ENCODE measurements at places on chromosomes 7 and 10.

DNA sequence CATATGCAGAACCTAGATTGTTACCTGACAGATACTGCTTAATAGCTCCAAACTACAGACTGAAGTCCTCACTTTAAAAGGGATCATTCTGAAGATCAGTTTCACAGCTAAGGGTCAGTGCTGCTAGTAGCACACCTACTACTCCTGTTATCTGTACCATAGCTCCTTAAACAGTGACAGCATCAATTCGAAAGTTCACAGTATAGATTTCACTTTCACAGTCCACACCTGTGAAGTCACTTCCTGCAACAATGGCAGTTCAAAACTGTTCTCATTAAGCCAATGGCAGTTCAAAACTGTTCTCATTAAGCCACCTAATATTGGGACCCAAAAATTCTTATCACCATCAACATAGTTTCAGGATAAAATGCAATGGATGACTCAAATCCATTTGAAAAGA lies 10.7 kb upstream of the FHIP2A start:
- no peak for ATAC-seq

DNA sequence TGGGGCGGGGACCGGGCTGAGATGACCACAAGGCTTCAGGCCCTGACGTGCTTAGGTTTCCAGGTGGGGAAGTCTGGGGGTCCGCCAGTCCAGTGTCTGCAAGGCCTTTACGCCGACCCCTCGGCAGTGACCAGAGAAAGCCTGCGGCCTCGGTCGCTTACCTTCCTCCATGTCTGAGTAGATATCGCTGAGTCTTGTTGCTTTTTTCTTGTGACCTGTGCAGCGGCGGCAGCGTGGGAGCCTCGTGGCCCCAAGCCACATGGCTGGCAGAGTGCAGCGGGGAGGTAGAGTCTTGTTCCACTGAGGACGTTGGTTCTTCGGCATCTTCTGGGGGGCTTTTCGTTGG lies 329 bp downstream of the NOLC1 start:
- ATAC-seq = peak; percentile 17

GRCh38 chr10:72260239-72260975 lies 13.3 kb upstream of the DDIT4 start:
- peak; percentile 82 for ATAC-seq

- no peak for ATAC-seq
These were observed 11.9 kb upstream of the SLC12A9 start for GRCh38 chr7:100840470-100841100.

GRCh38 chr7:16918288-16918895 lies 36.6 kb upstream of the AGR3 start:
- no peak for ATAC-seq

- no peak for ATAC-seq
These were observed 263.1 kb downstream of the RPS24 start for GRCh38 chr10:78296785-78297184.

GRCh38 chr7:34036051-34036920 lies 130.9 kb downstream of the BMPER start:
- ATAC-seq = no peak

- ATAC-seq = no peak
These were observed 232.0 kb downstream of the STK31 start for GRCh38 chr7:23942032-23942431.

GRCh38 chr10:46328853-46329689 lies 42.3 kb downstream of the ANTXRL start:
- no peak for ATAC-seq

DNA sequence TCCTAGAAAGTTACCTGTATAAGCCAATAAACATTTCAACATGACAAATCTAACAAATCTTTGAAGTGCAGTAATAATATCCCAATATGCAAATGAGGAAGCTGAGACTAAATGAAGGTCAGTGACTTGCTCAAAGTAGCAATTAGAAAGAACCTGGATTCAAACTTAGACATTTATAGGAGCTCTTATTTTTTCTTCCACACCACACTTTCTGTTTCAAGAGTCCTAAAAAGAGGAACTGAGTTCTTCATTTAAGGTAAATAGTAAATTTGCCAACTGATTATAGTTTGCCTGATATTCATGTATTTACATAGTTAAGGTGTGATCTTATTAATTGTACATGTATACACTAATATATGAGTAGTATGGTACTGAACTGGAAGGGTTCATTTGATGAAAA lies 44.0 kb downstream of the KLHDC10 start:
- ATAC-seq = no peak

DNA sequence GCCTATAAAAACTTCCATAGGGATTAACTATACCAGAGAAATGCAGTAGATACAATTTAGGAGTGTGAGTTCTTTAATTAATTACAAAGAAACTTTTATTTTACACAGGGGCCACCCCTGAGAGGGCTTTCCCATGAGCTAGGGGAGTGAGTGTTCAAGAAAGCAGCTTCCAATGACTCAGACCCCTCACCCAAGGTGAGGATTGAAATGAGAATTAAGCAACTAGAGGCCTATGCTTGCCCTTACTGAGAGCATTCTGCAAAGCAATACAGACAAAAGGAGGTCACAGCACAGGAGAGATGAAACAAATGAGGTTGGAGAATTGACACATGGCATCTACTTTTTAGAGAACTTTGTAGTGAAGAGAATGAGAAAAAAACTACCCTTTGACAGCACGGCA lies 301.8 kb downstream of the WDR11 start:
- ATAC-seq = no peak

- ATAC-seq = no peak
These were observed 88.4 kb upstream of the SAMD8 start for GRCh38 chr10:75023074-75023473.

DNA sequence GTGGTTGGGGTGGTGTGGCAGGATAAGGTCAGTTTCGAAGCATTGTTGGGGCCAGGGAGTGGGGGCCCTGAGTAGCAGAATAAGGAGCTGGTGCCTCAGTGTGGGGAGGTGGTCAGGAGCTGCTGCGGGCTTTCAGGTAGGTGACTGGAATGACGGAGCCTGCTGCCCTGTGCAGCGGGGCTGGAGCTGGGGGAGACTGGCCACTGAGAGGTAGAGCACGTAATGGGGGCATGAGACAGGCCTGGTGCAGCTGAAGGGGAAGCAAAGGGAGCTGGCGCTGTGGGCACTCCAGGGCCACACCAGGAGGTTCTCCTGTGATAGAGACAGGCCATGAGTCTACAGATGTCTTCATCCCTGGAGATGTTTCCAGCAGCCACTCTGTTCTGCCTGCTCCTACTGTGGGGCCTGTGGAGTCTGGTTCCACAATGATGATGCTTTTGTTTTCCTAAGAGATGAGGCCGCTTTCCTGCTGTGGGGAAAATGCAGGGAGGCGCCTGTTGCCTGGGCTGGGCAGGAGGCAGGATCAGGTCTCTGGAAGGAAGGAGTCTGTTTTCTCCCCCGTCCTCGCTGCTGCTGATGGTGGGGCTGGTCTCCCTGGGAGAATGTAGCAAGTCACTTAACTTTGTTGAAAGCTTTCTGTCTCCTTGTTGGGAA lies 31.1 kb downstream of the NUB1 start:
- no peak for ATAC-seq

- ATAC-seq = no peak
These were observed 19.6 kb upstream of the SUV39H2 start for GRCh38 chr10:14859043-14859442.

DNA sequence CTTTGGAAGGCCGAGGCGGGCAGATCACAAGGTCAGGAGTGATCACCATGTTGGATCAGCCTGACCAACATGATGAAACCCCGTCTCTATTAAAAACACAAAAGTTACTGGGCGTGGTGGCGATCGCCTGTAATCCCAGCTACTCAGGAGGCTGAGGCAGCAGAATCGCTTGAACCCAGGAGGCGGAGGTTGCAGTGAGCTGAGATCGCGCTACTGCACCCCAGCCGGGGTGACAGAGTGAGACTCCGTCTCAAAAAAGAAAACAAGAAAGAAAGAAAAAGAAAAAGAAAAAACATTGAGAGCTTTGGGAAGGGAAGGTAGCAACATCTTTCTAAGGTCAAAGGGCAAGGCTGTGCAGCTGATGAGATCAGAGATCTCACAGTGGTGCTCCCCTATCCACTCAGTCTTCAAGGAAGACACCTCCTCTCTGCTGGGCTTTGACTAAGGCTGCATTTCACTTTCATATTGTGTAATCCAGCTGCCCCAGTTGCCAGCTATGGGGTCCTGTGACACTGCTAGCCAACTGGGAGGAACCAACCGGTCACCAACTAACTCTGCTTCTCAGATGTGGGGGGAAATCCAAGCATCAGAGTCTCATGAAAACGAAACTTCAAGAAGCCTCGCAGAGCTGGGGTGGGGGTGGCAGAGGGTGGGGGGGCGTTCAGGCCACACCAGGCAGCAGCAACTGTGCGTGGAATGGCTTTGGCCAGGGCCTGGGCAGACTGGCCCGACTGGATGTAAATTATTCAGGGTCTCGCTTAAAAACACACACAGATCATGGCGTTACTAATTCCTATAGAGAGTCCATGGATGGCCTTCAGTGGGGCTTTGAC lies 1.5 kb downstream of the IL15RA start:
- ATAC-seq = peak; percentile 66

GRCh38 chr7:50555594-50556140 lies 9.5 kb downstream of the DDC start:
- ATAC-seq = no peak

GRCh38 chr7:104963991-104964385 lies 50.0 kb upstream of the KMT2E start:
- ATAC-seq = no peak

GRCh38 chr7:80588591-80588990 lies 49.9 kb upstream of the CD36 start:
- ATAC-seq = no peak

DNA sequence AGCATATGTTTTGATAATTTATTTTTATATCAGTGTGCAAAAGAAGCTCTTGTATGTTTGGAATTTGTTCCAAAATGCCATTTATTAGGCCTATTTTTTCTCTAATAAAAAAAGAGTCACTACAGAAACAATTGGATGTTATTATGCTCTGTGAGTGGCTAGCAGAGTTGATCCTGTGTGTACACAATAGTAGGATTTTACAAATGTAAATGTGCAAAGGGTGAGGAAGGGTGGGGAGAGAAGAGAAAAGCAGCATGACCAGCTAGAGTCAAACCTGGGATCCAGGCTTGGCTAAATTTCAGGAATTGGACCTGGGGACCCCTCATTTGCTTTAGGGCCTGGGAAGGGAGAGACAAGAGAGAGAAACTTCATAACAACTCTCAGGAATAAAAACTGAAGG lies 32.5 kb downstream of the SEMA3A start:
- ATAC-seq = no peak
